Stimulated activated CD8-positive, alpha-beta memory T cell treated with anti-CD3 and anti-CD28 coated beads, Interleukin-15, amount 100 ng/mL, for 24 hours (primary cell): ENCODE measurements at places on chromosomes 12 and 14.

GRCh38 chr14:91985521-91986255 lies 38.2 kb upstream of the FBLN5 start:
- no peak for DNase-seq

GRCh38 chr12:129298921-129299320 lies 445.6 kb downstream of the GLT1D1 start:
- no peak for DNase-seq

- no peak for DNase-seq
Observed at GRCh38 chr14:69605738-69606137, 5.7 kb upstream of the SUSD6 start.

GRCh38 chr14:96083667-96084320 lies 44.6 kb downstream of the C14orf132 start:
- no peak for DNase-seq

DNA sequence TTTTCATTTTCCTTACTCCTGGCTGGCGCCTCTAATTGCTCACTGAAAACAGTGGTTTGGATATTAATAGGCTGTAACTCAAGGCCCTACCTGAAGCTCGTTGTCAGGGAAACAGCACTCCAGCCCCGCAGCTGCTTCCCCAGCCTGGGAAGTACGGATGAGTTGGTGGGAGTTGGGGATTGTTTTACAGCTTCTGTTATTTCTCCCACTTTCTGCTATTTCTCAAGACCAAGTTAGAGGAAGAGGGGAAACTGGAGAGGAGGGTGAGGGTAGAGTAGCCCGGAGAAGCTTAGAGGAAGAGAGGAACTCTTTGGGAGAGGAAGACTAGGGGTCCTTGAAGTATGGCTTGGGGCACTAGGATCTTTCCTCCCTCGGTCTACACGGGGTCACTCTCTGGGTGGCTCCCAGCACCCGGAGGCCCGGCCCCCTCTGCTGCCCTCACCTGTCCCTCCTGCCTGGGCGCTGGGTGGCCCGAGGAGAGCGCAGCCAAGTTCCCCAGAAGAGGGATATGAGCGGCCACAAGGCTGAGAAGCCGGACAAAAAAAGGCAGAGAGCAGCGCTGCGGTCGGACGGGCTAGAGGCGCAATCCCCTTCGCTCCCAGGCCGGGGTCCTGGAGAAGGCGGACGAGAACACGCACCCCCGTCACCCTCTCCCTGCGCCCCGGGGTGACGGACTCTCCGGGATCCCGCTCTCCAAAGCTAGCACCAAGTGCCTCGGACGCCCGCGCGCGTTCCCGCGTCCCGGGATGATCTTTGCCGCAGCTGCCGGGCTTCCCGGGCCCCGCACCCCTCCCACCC lies 671 bp downstream of the SPTB start:
- DNase-seq = no peak

DNA sequence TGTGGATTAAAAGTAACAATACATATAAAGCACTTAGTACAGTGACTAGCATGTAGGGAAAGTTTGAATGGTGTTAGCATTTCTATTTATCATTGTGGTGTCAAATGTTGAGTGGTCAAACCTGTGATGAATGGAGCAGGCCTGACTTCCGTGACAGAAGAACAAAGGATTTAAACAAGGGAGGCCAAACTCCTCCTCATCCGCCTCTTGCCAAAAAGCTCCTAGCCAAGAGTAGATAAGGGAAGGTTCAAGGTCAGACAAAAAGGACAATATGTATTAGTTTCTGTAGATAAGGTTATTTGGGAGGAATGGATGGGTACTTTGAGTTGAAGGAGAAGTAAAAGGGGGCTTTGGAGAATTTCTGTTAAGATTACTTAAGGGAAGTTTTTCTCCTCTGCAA lies 6.5 kb downstream of the RNASE7 start:
- no peak for DNase-seq

DNA sequence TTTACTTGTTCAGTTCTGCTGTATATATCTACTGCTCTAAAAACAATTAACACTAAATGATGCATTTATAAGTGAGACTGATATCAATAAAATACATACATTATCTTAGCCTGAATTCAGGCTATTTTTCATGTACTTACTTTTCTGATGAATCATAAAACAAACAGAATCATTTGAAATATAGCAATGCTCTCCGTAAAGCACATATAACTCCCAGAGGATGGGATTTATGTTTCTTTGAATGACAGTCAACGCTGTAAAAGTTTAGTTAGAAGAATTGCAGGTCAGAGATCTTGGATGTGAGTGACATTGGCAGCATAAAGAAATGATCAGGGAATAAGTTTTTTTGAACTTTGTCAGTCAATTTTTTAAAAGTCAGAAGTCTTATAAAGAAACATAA lies 740.2 kb upstream of the NOVA1 start:
- DNase-seq = no peak

- DNase-seq = peak; percentile 1
Observed at GRCh38 chr12:42483521-42483790, 106.1 kb downstream of the PRICKLE1 start.

DNA sequence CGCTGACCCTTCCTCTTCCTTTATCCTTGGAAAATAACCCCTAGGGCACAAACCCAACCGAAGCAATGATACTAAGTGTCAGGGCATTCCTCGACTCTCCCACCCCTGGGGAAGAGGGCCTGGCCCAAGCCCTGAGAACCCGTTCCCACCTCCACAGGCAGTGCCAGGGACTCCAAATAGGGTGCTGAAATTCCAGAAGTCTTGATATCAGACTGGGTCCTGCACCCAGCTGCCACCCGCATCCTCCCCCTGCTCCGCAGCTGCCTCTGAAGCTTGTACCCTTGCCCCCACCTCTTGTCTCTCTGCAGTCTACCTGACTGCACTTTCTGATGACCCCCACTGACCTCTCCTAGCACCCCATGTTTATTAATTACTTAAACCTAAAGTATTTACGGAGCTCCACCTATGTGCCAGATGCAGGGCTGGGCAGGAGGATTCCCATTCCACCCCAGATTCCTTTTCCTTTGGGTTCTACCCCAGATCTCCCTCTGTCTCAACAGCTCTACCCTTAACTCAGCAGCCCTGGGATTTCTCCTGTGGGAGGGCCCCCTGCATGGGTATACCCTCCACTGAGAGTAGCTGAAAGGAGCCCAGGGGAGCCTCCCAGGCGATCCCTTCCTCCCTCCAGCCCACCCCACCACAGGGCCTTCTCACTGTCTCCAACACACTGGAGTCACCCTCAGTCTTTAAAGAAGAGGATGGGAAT lies 4.1 kb upstream of the KRT18 start:
- no peak for DNase-seq

DNA sequence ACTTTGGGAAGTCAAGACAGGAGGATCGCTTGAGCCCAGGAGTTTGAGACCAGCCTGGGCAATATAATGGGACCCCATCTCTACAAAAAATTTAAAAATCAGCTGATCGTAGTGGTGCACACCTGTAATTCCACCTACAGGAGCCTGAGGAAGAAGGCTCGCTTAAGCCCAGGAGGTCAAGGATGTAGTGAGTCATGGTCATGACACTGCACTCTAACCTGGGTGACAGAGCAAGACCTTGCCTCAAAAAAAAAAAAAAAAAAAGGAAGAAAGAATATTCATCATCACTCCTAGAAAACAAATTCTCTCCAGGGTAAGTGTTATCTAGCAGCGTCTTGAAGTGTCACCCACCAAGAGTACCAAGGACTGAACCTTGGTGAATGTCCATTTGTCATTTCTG lies 34.2 kb upstream of the PLXNC1 start:
- DNase-seq = no peak

GRCh38 chr12:106071686-106072085 lies 67.1 kb downstream of the NUAK1 start:
- no peak for DNase-seq

GRCh38 chr12:56221232-56221756 lies 428 bp downstream of the RNF41 start:
- DNase-seq = no peak

- no peak for DNase-seq
Observed at GRCh38 chr12:81329085-81329484, 251.2 kb downstream of the ACSS3 start.

DNA sequence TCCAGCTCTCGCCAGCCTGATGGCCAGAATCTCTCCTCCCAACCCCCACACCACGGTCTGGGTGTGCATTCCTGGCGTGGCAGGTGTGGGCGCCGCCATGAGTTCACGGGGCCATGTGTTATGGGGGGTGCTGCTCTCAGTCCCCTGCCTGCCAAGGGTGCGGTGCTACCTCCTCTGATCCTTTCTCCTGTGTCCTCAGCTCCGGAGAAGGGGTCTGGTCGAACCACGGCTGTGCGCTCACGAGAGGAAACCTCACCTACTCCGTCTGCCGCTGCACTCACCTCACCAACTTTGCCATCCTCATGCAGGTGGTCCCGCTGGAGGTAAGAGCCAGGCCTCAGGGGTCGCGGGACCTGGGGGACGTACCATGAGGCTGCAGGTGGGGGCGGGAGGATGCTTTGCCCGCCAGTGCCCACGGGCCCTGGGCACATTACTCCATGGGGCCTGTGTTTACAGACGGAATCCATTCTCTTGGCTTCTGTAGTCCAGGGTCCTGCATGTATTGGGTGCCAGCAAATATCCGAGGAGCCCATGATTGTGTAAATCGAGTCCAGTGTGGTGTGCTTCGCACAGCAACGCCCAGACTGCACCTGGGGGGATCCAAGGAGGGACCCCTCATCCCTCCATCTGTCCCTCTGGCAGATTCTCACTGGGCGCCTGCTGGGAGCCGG lies 130.8 kb downstream of the ADGRD1 start:
- DNase-seq = no peak

GRCh38 chr14:77271113-77271710 lies at the start of gene NGB:
Gene NGB (minus strand): TSS chr14:77271206. CDS start chr14:77270937, 269 bp downstream.
- no peak for DNase-seq

- DNase-seq = no peak
Observed at GRCh38 chr14:57293866-57294837, 25.4 kb downstream of the AP5M1 start.
